ENCODE measurements at places on chromosomes 2 and 18. TPM values are rescaled to one million over a fixed set of nuclear protein-coding genes. Genes with fewer than 3 reads are reported as not detected.
A peak's percentile ranks its signal among the peaks of the same experiment; 100 is the strongest.

DNA sequence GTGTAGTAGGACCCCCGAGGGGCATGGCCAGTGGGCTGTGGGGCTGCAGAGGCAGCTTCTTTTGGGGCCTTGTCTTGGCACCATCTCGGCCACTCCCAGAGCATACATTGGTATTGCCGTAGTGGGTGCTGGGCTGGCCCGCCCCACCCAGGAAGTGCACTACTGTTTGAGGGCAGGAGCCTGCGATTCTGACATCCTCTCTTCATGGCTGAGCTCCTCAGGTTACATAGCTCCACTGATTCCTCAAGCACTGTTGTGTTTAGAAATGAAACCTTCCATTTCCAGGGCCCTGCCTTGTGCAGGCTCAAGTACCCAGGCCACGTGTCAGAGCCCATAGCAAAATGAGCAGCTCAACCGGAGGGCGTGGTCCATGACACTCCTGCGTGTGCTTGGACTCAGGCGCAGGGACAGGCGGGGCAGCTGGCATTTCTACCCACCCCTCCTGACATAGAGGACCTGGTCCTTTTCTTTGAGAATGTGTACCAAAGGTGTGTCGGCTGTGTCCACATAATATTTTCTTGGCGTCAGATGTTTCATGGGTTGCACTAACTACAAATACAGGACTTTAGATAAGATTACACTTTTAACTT, 67.9 kb downstream of the DGKD start:
- no peak overlapping the region for H3K27ac ChIP-seq
- H3K4me1 ChIP-seq = peaks cover 7% of the 10 kb centered on the region
- H3K4me3 ChIP-seq = no peak overlapping the region
- H3K27me3 ChIP-seq = no peaks in the 10 kb centered on the region

GRCh38 chr2:15094161-15094560, 461.6 kb downstream of the LRATD1 start:
- no peaks in the 10 kb centered on the region for H3K36me3 ChIP-seq
- H3K4me3 ChIP-seq = no peak overlapping the region
- no peaks in the 10 kb centered on the region for H3K27me3 ChIP-seq
- H3K27ac ChIP-seq = no peak overlapping the region
- no peaks in the 10 kb centered on the region for H3K4me1 ChIP-seq
- no peak for DNase-seq

HK2 gene
- 9.3 TPM for total RNA-seq

C2orf66 gene
- total RNA-seq = not detected

DOCK10 gene
- 22.7 TPM for total RNA-seq

SFXN5 gene
- 22.1 TPM for total RNA-seq

ONECUT2 gene
- total RNA-seq = not detected

B3GNT7 gene
- total RNA-seq = 1.3 TPM

DNA sequence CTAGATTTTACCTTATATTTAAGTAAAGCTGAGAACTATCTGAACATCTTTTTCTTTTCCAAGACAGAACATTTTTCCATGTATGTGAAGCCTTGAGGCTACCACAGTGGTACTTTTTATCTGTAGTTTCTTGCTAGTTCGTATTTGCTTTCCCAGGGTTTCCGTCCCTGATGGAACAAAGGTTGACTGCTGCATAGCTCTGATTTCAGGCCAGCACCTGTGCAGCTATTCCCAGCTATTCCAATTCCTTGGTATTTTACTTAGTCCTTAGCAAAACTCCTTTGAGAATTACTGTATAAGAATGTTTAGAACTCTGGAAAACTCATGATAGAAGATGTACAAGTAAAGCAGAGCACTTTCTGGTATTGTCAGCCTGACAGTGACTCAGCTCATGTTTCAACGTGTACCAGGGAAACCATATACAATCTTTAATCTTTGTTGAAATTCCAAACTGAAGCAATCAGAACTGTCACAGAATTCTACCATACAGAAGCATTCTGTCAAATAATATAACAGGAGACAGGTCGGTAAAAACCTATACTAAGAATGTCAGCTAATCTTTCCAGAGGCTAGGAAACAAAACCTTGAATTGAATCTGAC, 162.2 kb downstream of the PKP4 start:
- no peak for DNase-seq
- no peak overlapping the region for H3K4me3 ChIP-seq
- H3K36me3 ChIP-seq = peaks cover 27% of the 10 kb centered on the region
- H3K27ac ChIP-seq = no peak overlapping the region
- H3K27me3 ChIP-seq = no peaks in the 10 kb centered on the region

DNA sequence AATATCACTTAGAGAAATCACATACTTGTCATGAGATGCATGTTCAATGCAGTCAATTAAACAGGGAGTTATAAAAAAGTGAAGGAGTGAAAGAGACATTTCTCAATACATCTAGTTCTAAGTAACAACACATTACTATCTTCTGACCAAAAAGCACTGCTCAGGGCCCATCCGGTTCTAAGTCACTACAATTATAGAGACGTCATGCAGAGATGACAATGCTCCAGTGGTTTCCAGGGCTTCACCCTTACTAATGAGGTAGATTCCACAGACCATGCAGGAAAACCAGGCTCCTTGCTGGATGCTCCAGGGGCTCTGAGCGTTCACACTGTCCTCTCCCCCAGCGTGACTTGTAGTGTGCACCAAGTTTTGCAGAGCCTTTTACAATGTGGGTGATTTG, 88.0 kb downstream of the FTCDNL1 start:
- H3K4me1 ChIP-seq = no peaks in the 10 kb centered on the region
- H3K27me3 ChIP-seq = no peaks in the 10 kb centered on the region
- no peak for DNase-seq

DNA sequence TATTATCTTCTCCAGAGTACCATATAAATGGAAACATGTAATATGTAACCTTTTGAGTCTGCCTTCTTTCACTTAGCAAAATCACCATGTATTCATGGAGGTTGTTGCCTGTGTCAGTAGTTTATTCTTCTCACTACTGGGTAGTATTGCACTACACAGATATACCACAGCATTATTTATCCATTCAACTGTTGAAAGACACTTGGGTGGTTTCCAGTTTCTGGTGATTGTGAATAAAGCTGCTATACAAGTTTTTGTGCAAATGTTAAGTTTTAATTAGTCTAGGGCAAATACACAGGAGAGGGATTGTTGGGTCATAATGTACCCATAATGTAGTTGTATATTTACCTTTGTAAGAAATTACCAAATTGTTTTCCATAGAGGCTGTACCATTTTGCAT, 29.6 kb upstream of the RPRD1A start:
- no peak overlapping the region for H3K4me3 ChIP-seq
- no peaks in the 10 kb centered on the region for H3K36me3 ChIP-seq
- no peak for DNase-seq
- no peaks in the 10 kb centered on the region for H3K4me1 ChIP-seq

- no peaks in the 10 kb centered on the region for H3K4me1 ChIP-seq
- H3K27me3 ChIP-seq = no peaks in the 10 kb centered on the region
- no peak for DNase-seq
Measured at GRCh38 chr2:113002677-113003076, 2.6 kb upstream of the IL36A start.

ITSN2 gene
- total RNA-seq = 68.6 TPM

DNA sequence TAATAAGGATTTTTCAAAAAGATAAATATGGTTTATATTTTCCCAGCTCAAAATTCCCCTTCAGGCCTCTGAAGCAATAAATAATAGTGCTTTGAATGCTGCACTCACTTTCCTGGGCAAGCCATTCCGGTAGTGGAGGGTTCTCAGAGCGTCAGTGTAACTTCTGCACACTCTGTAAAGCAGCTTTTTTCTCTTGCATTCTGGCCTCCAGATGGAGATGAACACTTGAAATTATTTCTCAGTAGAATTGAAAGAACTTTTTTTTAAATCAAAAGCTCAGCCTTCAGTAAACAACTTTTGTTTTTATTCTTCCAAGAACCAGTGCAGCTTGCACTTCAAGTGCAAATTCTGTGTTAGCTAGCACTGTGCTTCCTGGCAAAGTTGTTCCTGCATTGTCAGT, 281.1 kb upstream of the RAB12 start:
- H3K27me3 ChIP-seq = no peaks in the 10 kb centered on the region
- H3K4me3 ChIP-seq = no peak overlapping the region
- H3K36me3 ChIP-seq = no peaks in the 10 kb centered on the region
- H3K27ac ChIP-seq = no peak overlapping the region
- no peak for DNase-seq

- H3K4me3 ChIP-seq = no peak overlapping the region
- no peaks in the 10 kb centered on the region for H3K4me1 ChIP-seq
- DNase-seq = no peak
- H3K27me3 ChIP-seq = no peaks in the 10 kb centered on the region
Measured at GRCh38 chr2:203438528-203438927, 96.6 kb downstream of the RAPH1 start.

- peak overlapping the region; percentile 96 for H3K27ac ChIP-seq
- peaks cover 49% of the 10 kb centered on the region for H3K4me1 ChIP-seq
- no peak for DNase-seq
Measured at GRCh38 chr2:9178110-9178903, 28.3 kb upstream of the ASAP2 start.

ADCYAP1 gene
- not detected for total RNA-seq

DNA sequence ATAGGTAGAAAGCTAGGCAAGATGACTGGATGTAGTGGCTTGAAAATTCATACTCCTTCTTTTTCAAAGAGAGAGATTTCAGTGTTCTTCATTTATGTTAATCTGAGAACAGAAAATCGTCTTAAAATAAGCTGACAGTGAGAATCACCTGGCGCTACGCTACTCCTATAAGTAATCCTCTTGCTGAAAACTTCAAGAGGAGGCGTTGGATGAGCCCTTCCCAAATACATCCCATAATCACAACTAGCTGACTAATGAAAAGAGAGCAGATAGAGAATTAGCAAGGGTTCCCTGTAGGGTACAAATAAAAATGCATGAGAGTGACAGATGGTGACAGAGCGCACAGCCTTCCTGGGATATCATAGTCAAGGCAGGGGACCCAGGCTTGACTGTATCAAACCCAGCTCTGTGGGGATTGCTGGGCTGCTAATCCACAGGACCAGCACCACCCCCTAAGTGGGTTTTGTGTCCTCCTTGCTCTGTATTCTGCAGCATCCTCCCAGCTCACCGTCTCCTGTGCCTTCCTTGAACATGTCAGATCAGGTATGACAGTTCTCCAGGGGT, 280.2 kb downstream of the SP3 start:
- H3K27ac ChIP-seq = no peak overlapping the region
- no peaks in the 10 kb centered on the region for H3K4me1 ChIP-seq
- no peaks in the 10 kb centered on the region for H3K36me3 ChIP-seq
- H3K4me3 ChIP-seq = no peak overlapping the region
- no peaks in the 10 kb centered on the region for H3K27me3 ChIP-seq

DNA sequence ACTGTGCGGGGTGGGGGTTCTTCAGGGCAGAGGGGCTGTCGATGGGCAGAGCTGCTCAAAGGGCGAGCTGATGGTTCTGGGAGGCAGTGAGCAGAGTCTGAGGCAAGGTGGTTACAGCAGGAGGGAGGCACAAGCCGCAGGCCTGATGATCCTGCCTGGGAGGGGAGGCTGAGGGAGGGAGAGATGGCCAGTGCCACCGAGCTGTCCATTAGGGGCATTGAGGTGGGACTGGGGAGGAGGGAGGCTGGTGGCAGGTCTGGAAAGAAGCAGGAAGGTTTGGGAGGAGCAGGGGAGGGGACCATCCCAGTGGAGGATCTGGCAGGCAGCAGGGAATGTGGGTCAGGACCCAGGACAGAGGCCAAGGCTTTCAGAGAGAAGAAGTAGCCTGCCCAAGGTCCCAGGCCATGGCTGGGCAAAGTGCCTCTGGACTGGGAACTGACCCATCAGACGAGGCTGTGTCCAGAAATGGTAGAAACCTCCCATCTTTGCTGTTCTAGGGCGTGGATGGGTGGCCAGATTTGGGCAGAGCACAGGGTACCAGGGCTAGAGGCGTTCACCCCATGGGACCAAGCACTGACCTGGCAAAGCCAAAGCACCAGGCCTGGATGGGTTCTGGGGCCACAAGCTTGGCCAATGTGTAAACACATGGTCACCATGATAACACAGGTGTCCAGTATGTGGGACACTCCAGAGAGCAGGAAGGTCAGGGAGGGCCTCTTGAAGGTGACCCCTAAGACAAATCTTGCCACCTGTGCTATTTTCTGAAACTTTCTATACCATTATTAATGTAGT, 55.5 kb downstream of the INHBB start:
- no peaks in the 10 kb centered on the region for H3K4me1 ChIP-seq
- DNase-seq = peak; percentile 36
- peaks cover 9% of the 10 kb centered on the region for H3K27me3 ChIP-seq
- no peaks in the 10 kb centered on the region for H3K36me3 ChIP-seq
- H3K27ac ChIP-seq = no peak overlapping the region

DNA sequence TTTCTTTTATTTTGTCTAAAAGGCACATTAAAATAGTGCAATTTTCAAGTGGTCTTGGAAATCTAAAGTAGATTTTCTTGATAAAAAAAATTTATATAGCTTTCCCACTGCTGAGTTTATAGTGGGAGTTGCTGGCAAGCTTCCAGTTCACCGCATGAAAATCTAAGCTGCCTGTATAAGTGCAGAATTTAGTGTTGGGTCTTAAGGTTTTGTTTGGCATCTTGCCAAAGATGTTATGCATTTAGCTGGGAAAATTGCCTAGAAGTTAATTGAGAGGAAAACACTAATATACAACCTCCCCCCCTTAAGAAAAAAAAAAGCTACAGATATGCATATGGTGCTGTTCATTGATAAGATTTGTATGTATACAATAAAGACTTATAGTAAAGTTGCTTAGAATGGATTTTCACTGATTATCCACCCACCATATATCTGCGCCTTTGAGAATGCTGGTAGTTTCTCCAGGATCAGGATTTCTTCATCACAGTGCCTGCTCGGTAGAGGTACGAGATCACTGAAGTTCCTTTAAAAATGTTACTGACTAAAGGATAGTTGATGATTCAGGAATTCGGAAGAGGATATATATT, 803.2 kb upstream of the POU3F3 start:
- H3K36me3 ChIP-seq = no peaks in the 10 kb centered on the region
- DNase-seq = no peak

DNA sequence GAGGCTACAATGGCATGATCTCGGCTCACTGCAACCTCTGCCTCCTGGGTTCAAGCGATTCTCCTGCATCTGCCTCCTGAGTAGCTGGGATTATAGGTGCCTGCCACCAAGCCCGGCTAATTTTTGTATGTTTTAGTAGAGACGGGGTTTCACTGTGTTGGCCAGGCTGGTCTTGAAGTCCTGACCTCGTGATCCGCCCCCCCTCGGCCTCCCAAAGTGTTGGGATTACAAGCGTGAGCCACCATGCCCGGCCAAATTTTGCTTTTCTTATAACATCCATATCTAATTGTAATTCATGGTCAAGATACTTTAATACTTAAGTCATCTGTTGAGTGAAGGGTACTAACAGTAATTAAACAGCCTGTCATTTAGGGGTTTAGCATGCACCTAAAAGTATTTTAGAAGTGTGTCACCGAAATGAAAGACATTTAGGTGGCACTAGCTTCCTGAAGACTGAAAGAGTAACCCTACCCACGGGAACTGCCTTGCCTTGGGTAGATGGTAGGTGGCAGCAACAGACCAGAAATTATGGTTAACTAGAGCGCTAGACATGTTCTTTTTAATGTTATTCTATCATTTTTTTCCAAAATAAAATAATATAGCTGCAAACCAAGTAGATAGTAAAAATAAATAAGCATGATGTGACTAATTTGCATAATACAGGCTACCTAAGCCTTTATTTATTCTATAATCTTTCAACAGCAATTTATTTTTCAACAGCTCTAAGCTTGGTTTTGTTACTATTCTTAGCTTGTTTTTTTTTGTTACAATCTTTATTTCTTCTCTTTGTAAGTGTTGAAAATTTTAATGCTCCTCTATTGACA, 8.6 kb upstream of the ACYP2 start:
- H3K27ac ChIP-seq = no peak overlapping the region
- H3K36me3 ChIP-seq = no peaks in the 10 kb centered on the region
- peaks cover 10% of the 10 kb centered on the region for H3K4me1 ChIP-seq
- no peak overlapping the region for H3K4me3 ChIP-seq
- no peaks in the 10 kb centered on the region for H3K27me3 ChIP-seq

TMEM37 gene
- total RNA-seq = 1.6 TPM

ANKRD36C gene
- 113 TPM for total RNA-seq

Measured in suprapubic skin (tissue), 4 donors.